ENCODE measurements at places on chromosomes 6 and 20.

- no peak for DNase-seq
Observed at GRCh38 chr6:164086076-164086887, 671.8 kb downstream of the QKI start.

DNA sequence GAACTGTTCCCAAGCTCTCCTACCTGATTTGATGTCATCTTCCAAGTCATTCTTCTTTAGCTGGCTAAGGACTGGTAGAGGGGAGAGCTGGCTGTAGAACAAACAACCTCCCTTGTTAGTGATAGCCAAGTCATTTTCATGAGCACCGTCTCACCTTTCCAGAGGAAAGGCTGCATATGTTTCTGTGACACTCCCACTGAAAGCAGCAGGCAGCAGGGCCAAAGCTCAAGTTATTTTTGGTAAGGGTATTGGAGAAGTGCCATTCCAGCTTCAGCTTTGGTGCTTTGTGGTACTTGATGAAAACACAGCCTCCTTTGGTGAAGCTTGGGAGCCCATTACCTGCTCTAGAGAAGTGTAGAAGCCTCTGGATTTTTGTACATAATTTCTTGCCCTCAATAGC, 5.4 kb upstream of the DOK5 start:
- DNase-seq = no peak

- no peak for DNase-seq
Observed at GRCh38 chr6:15952231-15953151, 176.4 kb upstream of the MYLIP start.

GRCh38 chr20:49853640-49854039, 41.0 kb downstream of the SLC9A8 start:
- no peak for DNase-seq

GRCh38 chr20:47559141-47559540, 57.5 kb downstream of the NCOA3 start:
- no peak for DNase-seq

DNA sequence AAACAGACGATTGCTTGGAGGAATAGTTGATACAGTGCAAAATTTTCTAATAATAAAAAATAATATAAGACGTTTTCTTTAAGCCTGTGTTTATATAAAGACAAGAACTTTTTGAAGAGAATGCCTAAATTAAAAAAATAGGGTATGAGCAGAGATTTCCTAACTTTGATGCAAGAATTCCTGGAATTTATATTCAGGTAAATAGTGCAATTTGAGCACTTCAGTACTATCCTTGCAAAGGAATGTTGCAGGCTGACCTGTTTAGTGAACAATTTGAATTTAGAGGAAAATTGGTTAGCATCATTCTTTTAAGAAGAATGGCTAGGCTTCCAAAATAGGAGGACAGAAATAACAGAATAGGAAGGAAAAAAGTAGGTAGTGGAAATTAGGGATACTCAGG, 1172.3 kb downstream of the HACE1 start:
- no peak for DNase-seq

DNA sequence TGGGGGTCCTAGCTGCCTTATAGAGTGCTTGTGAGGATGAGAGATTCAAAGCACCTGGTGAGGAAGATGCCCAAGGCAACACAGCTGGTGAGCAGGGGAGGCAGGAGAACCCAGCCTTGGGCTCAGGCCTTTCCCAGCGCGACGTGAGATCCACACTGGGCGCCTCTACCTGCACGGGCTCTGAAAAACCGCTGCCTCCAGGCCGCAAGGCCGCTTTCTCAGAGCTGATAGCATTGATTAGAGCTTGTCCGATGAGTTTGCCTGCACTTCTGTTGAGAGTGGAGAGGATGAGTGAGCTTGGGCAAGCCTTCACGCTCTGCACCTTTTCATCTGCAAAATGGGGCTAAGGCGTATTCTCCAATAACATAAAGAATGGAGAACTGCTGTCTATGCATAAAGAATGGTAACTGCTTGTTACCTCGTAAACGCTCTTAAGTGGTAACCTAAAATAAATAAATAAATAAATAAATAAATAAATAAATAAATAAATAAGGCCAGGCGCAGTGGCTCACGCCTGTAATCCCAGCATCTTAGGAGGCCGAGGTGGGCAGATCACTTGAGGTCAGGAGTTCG, 916 bp downstream of the PABPC1L start:
- no peak for DNase-seq

GRCh38 chr20:15619341-15619740, 953.9 kb downstream of the KIF16B start:
- no peak for DNase-seq

- DNase-seq = no peak
Observed at GRCh38 chr6:34370361-34370760, 22.1 kb downstream of the NUDT3 start.

DNA sequence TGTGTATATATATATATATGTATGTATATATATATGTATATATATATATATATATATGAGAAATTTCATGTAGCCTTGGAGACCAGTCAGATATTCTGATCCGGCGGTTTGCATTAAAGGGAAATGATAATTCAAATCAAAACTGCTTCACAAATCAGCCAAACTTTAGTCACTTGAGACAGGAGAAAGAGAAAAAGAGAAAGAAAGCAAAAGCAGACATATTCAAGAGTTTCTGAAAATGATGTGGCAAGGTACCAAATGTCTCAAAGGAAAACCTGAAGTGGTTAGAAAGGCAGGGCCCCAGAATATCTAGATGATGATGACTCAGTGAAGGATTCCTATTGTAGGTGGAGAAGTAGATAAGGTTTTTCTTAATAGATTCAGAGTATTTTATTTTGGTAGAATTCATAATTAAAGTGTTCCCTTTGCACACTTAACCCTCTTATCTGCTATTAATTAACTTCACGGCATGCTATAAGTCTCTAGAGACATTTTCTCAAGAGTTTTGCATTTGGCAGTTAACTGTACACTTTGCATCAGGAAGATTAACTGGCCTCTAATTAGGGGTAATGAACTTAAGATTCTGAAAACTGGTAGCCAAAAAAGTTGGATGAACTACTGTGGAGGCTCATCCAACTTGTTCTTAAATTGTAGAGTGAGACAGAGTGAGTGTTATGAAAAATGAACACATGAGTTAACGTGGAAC, 50.1 kb upstream of the ASF1A start:
- DNase-seq = peak; percentile 73

- DNase-seq = no peak
Observed at GRCh38 chr6:105137388-105137787, 42.4 kb downstream of the POPDC3 start.

DNA sequence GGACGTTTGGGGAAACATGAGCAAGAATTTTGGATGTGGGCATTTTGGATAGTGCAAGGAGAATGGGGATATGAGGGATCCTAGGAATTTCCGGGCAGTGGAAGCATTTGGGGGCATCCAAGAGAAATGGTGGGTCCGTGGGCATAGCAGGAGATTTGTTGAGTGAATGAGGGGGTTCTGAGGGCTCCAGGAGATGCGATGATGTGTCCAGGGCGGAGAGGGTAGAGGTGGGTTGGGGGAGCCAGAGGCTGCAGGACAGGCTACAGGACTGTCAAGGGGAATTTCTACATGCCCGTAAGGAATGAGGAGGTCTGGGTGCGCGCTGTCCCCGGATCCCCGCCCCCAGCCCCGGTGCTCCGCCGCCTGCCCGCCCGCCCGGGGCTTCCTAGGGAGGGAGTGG, 364 bp downstream of the FRS3 start:
- no peak for DNase-seq

GRCh38 chr6:139982195-139982594, 607.7 kb upstream of the CITED2 start:
- no peak for DNase-seq

- DNase-seq = no peak
Observed at GRCh38 chr6:124977067-124977908, 15.1 kb downstream of the RNF217 start.

- no peak for DNase-seq
Observed at GRCh38 chr20:33415948-33416347, 14.6 kb upstream of the CDK5RAP1 start.

GRCh38 chr6:87421576-87421975, 13.8 kb downstream of the CFAP206 start:
- no peak for DNase-seq

DNA sequence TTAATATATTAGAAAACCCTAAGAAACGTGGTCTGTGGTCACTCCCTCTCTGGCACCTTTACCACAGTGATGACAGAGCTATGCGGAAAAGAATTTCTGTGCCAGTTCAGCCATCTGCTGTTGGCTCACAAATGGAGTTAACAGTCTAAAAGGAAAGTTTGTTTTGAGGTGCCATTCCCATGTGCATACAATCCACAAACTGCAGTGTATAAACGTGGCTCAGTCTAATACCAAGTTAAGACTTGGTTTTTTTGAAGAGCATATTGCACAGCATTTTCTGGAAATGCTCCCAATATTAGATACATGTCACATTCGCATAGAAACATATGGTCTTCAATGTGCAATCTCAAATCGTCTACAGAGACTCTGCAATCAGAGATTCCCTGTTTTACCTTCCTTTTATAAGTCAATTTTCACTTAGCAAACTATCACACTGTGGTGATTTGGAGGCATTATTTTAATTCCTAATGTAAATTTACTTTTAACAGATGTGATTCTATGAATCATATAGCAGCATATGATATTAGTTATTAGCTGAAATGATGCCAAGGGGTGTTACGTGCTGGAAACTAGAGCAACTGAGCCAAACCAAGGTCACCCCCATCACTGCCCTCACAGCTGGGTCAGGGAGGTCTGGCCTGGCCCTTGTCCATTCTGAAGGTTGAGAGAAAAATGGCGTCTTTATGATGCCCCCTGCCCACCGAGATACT, 383.5 kb downstream of the PRKN start:
- DNase-seq = no peak

- DNase-seq = peak; percentile 91
Observed at GRCh38 chr6:135183002-135183531, 2.0 kb downstream of the MYB start.

DNA sequence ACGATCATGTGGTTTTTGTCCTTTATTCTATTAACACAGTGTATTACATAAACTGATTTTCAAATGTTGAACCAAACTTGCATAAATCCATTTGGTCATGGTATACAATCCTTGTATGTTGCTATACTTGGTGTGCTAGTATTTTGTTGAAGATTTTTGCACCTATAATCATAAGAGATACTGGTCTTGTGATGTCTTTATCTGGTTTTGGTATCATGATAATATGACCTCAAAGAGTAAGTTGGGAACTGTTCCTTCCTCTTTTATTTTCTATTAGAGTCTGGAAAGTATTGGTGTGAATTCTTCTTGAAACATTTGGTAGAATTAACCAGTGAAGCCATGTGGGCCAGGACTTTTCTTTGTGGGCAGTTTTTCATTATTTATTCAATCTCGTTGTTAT, 65.3 kb downstream of the TRPC4AP start:
- DNase-seq = no peak

DNA sequence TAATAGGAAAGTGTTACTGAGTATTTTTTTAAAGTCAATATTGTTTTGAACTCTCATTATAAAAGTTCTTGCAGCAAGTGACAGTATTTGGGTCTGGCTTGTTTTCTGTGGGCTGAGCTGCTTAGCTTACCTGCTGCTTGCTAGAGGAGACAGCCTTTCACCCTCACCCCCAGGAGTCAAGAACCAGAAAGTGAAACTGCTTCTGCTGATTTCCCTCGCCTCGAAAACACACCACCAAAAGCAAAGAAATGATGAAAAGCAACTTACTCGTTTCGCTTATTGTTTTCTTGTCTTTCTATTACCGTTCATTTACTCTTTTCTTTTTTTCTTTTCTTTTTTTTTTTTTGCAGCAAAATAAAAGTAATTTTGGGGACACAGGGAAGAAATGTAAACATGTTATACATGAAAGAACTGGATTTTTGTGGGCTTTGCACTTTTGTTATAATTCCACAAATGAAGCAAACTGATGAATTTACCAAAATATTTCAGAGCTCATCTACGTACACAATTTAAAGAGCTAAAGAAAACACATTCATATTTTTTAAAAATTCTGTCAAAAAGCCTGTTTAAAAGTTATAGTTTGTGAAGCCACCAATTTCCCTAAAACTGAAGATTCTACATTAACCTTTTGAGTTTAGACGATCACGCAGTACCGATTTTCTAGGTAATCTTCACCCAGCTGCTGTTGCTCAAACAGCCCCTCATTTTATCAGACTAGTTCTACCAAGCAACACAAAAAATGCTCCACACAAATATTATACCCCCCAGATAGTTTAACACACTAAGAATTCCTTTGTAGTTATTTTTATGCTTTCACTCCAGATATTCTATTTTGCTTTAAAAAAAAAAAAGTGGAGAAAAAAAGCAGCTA, 1.7 kb downstream of the SCML4 start:
- peak; percentile 92 for DNase-seq

DNA sequence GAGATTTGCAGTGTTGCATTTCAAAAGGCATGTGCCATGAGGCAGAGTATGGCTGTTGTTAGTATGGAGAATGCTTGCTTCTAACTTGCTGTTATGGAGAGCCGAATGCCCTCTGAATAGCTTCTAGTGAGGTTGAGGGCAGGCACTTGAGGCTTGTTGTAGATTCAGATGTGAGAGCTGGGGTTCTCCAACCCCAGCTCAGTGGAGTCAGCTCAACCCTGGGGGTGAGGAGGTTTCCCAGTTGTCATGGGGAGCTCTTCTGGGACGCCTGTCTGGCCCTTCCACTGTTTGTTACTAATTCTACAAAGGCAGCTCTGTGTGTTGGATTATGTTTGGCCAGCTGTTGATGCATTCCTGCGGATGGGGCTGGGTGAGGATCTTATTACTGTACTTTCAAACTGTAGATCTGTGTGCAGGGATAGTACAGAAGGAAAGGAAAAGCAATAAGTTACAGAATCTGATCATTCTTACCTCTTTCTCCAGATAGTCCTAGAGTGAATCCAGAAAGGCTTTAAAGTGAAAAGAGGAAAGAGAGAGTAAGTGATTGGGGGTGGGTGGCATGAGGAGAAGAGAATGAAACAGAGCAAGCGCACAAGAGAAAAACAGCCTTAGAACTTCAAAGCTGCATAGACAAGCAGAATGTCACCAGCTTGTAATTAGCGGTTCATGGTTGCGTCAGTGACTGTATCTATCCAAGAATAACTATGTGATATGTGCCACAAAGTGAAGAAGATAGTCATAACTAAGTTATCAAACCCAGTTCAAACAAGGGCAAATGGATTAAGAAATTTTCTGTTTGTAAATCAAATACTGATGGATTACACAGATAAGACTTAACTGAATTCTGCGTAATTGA, 148.7 kb downstream of the PRL start:
- no peak for DNase-seq

DNA sequence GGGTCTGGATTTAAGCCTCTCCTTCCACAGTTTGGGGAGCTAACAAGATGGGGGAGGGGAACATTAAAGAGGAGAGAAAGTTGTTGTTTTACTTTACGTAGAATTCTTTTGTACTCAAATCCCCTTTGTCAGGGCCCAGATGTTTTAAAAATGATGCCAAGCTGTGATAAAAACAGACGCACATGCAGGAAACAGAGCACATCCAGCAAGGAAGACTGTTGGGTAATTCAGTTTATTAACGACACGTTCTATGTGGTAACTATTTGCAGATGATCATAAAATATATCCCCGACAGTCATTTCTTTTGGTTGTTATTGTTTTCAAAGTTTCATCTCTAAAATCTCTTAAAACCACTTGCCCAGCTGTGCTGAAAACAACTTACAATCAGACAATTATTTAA, 307.0 kb upstream of the PRDM1 start:
- no peak for DNase-seq
